ENCODE measurements at places on chromosomes 2 and 18.

- DNase-seq: no peak
These were observed 92.6 kb upstream of the MGAT4A start for GRCh38 chr2:98823196-98824170.

DNA sequence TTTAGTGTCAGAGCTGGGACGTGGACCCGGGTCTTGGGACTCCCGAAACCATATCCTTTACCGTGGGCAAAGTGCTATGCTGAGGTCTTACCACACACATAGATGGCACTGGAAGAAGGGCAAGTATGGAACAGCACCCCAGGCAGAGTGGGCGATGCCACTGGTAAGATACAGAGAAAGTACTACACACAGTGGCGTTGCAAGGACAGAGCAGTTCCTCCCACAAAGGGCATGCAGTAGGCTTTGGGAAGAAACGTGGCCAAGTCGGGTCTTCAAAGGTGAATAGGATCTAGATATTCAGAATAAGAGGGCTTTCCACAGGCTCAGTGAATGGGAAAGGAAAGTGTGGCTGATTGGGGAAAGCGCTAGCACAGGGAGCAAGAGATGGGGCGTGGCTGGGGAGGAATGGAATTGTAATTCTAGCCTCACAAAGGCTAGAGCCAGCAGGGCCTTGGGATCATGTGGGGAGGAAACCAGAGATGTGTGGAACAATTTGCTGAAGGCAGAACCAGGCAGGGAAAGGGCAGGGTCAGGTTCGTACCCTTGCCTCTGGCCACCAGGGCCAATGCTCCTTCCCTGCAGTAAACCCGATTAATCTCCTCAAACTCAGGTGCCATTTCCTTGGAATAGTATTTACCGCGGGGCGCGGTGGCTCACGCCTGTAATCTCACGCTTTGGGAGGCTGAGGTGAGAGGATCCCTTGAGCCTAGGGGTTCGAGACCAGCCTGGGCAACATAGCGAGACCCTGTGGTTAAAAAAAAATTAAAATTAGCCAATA, 36.0 kb downstream of the PCBP1 start:
- DNase-seq: no peak

GRCh38 chr2:221602938-221603337, 30.8 kb upstream of the EPHA4 start:
- no peak for DNase-seq

DNA sequence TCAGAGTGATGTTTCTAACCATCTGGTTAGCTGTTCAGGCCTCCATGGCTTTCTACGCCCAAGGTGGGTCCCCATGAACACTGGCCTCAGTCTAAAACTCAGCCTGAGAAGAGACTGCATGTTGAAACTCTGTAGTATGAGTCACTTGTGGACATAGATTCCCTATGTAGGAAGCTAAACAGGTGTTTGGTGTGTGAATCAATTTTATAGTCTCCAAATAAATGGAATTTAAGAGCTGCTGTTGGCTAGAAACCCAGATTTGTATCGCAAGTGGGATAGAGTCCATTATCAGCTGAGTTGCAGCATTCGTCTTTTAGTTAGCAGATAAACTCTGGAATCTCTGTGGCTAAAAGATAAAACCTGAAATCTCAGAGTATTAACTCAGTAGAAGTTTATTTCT, 131.4 kb downstream of the KCNS3 start:
- no peak for DNase-seq

- no peak for DNase-seq
These were observed 21.8 kb upstream of the KCNJ13 start for GRCh38 chr2:232798187-232798586.

DNA sequence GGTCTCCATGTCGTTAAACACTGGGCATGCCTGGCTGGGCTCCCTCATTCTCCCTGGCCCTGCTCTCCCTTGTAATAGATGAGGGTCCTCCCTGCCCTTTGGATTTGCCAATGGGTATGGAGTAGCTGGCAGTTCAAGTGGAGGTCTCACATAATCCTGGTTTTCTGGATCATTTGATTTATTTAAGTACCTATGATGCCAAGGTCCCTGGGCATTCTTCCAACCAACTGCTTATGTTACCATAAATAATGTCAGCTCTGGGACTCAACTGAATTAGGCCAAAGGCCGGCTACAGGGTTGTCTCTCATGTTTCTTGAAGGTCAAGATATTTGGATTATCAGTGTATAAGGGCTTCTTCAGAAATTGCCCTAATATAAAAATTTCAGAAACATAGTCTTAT, 104.9 kb upstream of the LYPD6 start:
- no peak for DNase-seq

DNA sequence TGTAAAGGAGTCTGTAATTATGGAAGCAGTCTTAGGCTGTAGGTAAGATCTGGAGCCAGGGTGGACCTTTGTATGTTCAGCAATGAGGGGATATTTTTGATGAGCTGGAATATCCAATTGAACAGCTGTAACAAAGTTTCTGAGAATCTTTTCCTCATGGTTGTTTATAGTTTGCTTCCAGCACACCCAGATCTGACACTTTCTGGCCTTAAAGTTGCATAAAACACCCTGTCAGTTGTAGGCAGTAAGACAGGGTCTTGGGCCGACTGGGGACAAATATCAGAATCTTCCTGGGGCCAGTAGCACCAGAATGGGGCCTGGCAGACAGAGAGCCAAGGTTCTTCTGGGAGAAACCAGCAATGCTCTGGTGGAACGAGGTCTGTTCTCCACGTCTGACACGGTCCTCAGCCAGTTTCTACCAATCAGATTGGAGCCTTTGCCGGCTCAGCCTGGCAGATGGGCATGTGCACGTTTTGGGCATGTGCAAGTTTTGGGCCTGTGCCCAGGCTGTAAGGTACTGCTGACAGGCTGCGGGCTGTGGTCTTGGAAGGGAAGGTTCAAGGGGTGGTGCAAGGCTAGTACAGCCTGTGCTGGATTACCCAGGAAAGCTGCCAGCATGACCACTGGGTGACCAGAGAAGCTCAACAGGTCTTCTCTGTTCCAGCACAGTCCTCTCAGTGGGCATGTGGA, 89.8 kb downstream of the PRKCE start:
- DNase-seq: no peak

DNA sequence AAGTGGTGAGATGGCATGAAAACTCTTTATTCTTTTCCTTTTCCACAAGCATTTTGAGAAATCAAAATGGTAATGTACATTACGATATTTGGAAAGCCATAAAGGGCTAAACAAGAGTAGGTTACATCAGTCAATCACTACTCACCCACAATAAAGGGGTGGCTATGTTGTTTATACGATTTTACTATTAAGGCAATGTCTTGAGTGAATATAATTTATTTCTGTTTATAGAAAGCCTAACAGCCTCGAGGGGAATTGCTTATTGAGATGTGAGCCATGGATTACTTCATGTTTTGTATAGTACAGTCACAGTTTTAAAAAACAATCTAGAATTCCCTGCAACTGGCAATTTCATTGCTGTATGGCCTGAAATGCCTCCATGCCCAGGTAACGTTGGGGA, 237.5 kb upstream of the RBBP8 start:
- DNase-seq: no peak

GRCh38 chr2:89848114-89848513, 1156.6 kb downstream of the RPIA start:
- no peak for DNase-seq

- no peak for DNase-seq
These were observed 421.0 kb downstream of the TXNL1 start for GRCh38 chr18:56217406-56217805.

GRCh38 chr18:46583711-46584110, 73.3 kb downstream of the LOXHD1 start:
- no peak for DNase-seq

DNA sequence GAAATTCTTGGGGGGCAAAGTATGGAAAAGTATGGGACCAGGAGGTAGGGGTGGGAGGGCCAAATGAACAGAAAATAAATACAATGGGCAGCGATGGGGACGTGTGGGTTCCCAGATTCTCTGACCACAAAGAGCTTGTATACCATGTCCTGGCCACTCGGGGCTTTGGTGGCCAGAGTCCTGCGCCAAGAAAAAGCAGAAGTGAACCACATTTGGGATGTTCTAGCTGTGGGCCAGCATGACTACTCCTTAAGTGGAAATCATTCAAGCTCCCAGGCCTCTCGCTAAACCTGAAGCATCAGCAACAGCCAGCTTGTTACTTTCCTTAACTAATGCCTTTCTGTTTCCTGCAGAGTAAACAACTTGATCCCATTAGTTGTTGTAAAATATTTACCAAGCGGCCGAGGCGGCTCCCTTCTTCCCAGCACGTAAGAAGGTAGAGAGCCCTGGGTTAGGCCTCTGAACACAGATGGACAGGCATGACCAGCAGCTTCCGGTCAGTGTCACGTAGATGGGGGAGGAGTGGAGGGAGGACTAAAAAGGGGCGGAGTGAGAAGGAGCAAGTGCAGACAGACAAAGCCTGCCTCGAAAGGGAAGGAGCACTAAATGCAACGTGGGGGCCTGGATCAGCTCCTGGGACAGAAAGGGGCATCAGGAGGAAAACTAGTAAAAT, 88.2 kb downstream of the GALNT14 start:
- DNase-seq: no peak

DNA sequence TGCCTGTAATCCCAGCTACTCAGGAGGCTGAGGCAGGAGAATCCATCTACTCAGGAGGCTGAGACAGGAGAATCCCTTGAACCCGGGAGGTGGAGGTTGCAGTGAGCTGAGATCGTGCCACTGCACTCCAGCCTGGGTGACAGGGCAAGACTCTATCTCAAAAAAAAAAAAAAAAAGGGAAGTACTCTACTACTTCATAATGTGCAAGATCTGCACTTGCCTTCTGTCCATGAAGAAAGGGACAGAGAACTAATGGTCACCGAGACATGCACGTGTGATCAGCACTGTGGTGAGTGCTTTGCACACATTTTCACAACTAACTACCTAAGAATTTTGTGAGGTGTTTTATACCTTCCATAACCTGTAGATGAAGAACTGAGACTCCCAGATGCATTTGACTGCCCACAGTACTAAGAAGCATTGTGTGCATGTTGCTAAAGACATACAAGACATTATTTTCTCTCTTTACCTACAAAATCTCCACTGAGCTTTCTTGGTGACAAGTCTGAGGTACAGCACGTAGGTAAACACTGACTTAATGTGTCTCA, 784.8 kb upstream of the ID2 start:
- no peak for DNase-seq

- no peak for DNase-seq
These were observed 277.9 kb downstream of the GULP1 start for GRCh38 chr2:188569431-188570165.

DNA sequence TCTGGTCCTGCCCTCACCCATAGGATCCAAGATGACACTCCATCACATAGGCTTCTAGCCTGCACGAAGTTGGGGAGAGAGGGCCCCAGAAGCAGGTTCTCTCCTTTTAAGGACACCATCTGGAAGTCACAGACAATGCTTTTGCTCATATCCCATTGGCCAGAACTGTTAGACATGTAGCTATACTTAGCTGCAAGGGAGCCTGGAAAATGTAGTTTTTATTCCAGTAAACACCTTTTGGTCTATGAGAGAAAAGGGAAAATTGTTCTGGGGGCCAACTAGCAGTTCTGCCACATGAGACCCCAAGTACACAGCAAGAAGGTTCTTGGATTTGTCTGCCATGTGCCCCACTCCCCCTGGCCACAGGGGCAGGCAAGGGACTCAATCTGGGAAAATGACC, 206.1 kb downstream of the ZFP36L2 start:
- DNase-seq: no peak

DNA sequence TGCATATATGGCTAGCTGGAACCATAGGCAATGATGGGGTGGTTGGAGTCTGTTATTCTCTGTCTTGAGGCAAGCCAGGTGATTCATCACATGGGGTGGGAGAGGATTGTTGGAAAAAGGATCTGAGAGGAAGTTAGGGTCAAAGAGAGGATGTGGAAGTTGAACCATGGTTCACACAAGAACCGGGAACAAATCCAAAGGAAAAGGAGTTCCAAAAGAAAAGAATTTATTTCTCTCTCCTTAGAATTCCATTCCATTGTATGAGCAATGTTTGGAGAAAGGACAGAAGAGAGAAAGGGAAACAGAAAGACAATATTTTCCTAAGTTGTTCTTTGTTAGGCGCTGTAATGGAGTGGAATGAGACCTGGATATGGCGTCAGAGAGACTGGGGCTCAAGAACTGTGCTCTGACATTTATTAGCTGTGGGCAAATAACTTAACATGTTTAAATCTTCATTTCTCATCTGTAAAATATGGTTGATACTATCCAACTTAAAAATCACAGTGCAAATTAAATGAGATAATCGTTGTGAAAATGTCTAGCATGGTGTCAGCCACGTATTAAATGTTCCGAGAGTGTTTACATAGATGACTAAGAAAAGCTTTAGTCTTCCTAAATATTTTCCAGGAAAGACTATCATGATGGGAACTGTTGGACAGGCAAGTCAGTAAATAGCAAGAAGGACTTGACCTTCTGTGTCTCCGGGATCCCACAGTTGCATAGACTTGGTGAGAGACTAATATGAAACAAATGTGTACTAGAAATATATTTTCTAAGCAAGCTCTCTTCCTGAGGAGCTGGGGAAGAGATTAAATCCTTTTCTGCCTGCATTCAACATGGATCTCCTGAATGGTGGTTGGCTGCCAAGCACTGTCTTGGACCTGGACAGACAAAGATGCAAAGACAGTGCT, 71.4 kb downstream of the TRIB2 start:
- no peak for DNase-seq

DNA sequence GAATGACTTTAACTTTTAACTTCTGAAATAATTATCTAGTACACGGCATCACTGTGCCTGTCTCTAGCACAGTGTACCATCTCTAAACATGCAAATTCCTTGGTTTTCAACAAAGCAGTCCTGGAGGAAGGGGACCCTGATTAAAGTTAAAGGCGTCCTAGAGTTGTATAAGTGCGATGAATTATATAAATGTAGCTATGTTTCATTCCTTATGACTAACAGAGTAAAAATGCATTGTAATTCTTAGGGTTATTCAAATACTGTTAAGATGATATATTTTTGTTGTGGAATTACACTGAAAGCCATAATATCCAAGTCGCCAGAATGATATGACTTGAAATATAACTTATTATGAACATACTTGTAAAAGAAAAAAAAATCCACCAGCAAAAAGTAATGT, 544.9 kb upstream of the LINC00305 start:
- no peak for DNase-seq

DNA sequence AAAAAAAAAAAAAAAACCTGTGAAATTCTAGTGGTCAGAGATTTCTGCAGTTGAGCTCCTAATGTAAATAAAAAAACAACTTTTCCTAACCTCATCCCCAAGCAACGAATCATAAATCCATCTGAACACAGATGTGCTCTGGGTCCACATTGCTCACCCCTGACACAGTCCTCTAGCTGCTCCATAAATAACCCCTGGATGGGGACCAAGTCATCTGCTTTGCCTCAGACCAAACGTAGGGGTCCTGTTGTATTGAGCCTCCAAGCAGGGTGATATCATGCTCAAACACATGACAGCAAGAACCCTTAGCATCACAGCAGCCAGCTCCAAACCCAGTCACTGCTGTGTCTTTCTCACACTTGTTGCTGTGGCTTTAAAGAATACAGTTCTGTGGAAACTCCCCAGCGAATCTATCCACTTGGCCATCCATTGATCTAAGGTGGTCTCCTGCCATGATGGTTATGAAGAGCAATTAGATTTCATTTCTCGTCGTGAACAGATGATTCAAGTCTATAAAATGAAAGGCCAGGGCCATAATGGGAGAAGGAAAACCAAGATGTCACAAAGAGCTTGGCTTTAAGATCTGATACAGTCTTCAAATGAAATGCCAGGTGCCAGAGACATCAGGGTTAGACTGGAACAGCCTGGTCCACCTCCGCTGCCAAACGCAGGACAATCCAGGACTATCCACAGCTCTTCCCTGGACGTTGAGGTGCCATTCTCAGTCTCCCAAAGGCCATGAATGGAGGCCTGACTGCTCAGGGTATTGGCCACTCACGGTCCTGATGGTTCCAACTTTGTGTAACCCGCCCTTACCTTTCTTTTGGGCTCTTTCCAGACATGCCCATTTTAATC, 39.0 kb downstream of the TBC1D8 start:
- no peak for DNase-seq
